Cerebellar nuclear complex (tissue), 1 donor: ENCODE measurements at places on chromosomes 16 and 17.

- no peak for DNase-seq
Observed at GRCh38 chr17:17849845-17850373, 13.1 kb upstream of the SREBF1 start.

- DNase-seq: no peak
Observed at GRCh38 chr17:51770027-51770759, 388.3 kb downstream of the CA10 start.

GRCh38 chr17:68288375-68288774 lies 2.6 kb downstream of the SLC16A6 start:
- no peak for DNase-seq

GRCh38 chr16:57627184-57627871 lies 1.1 kb upstream of the ADGRG1 start:
- DNase-seq: no peak

GRCh38 chr17:79201119-79201518 lies 126.5 kb downstream of the ENGASE start:
- DNase-seq: no peak

- no peak for DNase-seq
Observed at GRCh38 chr16:17306745-17307144, 164.0 kb downstream of the XYLT1 start.

DNA sequence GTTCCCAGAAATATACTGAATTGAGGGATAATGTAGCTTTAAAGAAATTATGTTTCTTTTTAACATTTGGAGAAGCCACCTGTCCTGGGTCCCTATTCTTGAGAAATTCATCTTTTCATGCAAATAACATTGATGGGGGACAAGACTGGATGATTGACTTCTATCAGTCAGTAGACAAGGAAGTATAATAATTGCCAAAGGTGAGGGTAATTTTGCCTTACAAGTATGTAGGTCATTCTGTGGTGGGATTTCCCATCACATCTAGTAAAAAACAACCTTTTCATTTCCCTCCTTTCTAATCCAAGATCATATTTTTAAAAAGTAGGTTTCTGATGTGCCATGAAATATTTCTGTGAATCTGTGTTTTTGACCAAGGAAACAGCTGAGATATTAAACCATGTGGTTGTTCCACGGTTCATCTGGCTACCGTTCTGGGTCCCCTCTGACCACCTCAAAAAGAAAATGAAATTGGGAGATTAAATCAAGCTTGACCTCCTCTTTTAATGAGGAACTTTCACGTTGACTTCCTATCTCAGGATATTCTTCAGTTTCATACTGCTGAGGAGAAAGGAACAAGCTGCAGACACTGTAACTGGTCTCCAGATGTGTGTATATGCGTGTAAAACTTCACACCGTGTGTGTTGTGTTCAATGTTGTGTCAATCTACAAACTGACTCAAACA lies 138.6 kb downstream of the MAP2K6 start:
- DNase-seq: no peak

- no peak for DNase-seq
Observed at GRCh38 chr16:84105301-84105815, 11.4 kb downstream of the MBTPS1 start.

DNA sequence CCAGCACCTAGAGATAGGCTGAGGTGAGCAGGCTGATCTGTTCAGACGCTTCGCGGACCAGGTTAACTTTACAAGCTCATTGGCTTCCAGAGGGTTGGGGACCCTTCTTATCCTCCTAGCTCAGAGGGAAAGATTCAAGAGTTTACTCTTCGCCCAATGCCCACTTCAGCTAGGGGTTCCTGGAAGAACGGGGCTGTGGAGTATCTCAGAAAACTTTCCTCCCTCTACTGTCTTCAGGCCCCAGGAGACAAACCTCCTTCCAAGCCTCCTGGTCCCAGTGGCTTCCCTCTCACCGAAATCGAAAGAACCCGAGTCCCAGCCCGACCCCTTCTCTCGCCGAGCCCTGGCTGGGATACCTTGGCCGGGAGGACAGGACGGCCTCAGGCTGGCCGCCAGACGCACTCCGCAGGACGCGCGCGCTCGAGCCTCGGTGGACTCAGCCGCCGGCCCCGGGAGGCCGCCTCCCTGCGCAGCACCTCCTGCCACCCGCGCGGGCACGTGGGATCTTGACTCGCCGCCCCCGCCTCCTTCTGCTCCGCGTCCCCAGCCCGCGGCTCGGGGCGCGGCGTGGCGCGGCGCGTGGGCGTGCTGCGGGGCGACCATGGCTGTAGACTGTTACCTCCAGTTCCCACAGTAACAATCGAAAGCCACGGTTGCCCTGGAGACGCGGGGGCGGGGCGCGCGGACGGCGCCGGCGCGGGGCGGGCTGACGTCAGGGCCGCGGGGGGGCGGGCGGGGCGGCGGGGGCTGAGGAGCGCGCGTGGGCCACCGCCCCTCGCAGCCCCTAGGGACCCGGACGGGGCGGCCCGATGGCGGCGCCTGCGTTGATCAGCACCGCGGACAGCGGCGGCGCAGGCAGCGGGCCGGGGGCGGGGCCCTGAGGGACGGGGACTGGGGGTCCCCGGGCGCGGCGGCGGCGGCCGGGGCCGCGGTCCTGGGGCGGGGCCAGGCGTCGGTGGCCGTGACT lies 5.3 kb upstream of the HIC1 start:
- DNase-seq: no peak

GRCh38 chr17:8986295-8986694 lies 20.8 kb upstream of the PIK3R5 start:
- no peak for DNase-seq

- no peak for DNase-seq
Observed at GRCh38 chr17:74362810-74363498, 1.3 kb upstream of the BTBD17 start.

- no peak for DNase-seq
Observed at GRCh38 chr17:44598329-44598728, 41.0 kb downstream of the FZD2 start.

DNA sequence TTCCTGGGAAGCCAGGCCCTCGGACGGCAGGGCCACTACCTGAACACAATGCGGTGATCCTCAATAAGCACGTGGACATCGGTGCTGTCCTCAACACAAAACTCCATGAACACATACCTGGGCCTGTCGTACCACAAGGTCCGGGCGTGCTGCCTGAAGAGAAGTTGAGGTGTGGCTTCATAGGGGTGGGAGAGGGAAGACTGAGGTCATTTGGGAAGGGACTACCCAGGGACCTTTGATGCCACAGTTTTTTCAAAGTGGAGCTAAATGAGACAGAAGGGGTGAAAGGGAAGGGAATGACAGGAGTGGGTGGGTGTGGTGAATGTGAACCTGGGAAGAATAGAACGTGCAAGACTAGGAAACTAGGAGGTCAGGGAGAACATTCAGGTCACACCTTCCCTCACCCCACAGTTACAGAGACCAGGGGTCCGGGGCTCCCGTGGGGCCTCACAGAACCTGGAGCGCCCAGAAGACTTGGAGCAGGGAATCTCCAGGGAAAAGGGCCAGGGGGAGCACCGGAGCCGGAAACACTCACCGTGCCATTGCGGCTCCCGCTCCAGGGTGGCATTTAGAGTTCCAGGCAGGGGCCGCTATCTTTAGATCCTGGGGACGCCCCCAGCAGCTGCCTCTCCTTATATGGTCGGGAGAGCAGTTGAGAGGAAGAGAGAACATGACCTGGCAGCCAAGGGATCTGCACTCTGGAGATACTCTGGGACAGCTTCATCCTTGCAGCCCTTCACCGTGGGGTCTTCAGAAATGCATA lies at the start of gene PTGES3L:
TSS of gene PTGES3L (minus strand) at position 570 of the 763 bp plus-strand sequence. CDS start at position 543, 27 bp downstream.
- no peak for DNase-seq

- no peak for DNase-seq
Observed at GRCh38 chr17:42184713-42185620, at the start of gene HCRT. HCRT (minus strand) TSS chr17:42185452; CDS start chr17:42185365, 87 bp downstream.

DNA sequence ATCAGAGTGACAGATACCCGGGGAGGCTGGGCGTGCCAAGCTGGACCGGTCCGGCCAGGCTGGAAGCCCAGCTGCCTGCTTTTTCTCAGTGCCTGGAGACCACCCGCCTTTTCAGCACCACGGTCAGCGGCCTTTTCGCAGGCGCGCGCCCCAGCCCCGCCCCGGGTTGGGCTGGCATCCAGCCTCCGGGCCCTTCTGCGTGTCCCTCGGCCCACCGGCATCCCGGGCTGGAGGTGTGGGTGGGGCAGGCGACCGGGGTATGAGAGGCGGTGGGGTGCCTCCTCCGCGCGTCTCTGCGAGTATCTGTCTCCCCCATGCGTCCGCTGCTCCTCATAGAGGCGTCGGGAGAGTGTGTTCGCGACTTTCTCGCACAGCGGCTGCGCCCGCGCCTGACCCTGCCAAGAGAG lies 102.5 kb downstream of the MRM1 start:
- peak; percentile 27 for DNase-seq

- DNase-seq: no peak
Observed at GRCh38 chr17:42110301-42111264, 1.9 kb downstream of the DHX58 start.

DNA sequence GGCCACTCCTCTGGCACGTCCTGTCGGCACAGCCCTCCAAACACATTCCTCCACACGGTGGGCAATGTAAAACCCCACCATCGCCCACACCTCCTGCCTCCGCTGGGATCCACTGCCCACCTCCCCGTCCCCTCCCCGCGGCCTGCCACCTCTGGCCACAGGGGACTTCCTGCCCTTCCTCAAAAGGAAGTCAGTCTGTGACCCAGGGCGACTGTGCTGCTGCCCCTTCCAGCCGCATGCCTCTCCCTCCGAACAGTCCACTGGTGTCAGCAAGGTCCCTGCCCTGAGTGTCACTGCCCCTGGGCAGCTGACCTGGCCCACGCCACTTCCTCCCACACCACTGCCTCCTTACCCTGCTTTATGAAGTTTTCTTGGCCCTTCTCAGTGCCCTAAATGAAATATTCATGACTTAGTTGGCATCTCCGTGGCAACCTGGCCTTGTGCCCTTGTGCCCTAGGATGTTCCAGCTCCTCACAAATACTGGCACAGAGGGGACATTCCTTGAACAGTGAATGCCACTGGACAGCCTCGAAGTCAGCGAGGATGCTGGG lies 2.0 kb downstream of the PLD6 start:
- no peak for DNase-seq

GRCh38 chr16:19179546-19180490 lies 11.8 kb downstream of the SYT17 start:
- no peak for DNase-seq

DNA sequence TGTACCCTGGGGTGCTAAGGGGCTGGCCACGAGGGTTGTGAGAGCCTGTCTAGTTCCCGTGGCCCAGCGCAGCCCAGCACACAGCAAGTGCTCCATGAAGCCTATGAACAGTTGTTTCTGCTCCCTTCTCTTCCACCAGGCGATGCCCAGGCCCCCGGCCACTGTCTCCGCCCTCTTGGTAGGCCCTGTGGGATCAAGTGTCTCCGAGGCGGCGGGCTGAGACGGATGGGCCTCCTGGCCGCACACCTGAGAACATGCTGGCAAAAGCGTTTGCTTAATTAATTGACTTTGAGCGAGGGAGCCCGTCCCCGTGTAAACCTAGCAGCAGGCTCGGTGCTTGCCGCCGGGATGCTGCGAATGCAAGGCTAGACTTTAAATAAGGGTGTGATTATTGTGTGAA lies 129.7 kb upstream of the GSE1 start:
- DNase-seq: no peak

GRCh38 chr17:58447039-58447975 lies 30.0 kb upstream of the RNF43 start:
- DNase-seq: no peak

DNA sequence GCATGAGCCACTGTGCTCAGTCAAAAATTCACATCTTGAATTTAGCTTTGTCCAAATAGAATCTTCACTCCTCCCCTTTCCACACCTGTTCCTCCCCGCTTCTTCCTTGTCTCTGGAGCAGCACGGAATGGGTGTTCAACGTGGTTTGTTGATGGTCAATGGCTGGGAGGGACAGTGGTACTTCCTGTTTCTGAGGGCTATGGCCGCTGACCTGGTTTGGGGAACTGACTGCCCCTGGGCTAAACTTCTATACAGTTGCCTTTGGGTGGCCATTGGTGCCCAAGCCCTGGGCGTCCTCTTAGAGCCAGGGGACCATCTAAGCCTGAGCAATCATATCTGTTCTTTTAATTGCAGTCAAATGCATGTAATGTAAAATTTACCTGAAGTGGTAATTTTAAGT lies 19.1 kb upstream of the WFIKKN2 start:
- no peak for DNase-seq

GRCh38 chr16:88380619-88381018 lies 2.1 kb upstream of the ZNF469 start:
- no peak for DNase-seq

DNA sequence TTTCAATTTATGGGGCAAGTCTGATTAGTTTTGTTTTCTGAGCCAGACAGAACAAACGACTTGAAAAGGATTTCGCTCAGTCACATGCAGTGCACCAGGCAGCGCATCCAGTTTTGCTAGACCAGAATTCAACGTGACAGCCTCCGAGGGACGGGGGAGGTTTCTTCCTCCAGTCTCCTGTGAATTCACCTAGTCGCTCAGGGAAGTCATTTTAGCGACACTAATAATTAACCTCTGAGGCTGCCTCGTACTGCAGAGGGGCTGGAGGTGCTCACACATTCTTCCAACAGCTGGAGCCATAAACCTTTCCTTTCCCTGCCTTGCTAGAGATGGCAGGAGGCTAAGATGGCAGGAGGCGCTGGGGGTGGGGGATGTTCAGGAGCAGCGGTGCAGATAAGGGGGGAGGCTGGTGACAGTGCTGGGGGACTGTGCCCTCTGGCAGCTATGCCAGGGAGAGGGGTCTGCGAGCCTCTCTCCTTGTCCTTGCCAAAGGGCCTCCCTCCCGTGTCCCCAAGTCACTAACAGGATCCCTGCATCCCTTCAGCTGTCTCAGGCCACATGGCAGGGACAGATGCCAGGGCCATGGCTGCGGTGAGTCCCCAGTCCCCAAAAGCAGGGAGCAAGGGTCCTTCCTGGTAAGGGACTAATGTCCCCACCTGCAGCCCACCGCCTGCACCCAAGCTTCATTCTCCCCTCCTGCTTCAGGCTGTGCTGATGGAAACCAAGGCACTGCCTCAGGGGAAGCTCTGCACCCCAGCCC lies 24.0 kb downstream of the MXRA7 start:
- no peak for DNase-seq

- no peak for DNase-seq
Observed at GRCh38 chr17:78981010-78981888, 1.5 kb upstream of the LGALS3BP start.

- no peak for DNase-seq
Observed at GRCh38 chr17:68257934-68258333, 10.1 kb downstream of the AMZ2 start.

- no peak for DNase-seq
Observed at GRCh38 chr17:47222047-47222446, 12.9 kb downstream of the MYL4 start.
